ENCODE measurements at places on chromosomes 2 and 18.

GRCh38 chr2:70536517-70537055 lies 17.0 kb downstream of the TGFA start:
- DNase-seq: no peak

GRCh38 chr2:176885661-176886060 lies 326.9 kb upstream of the HNRNPA3 start:
- DNase-seq: no peak

GRCh38 chr2:25072606-25073005 lies 30.7 kb downstream of the EFR3B start:
- DNase-seq: no peak

DNA sequence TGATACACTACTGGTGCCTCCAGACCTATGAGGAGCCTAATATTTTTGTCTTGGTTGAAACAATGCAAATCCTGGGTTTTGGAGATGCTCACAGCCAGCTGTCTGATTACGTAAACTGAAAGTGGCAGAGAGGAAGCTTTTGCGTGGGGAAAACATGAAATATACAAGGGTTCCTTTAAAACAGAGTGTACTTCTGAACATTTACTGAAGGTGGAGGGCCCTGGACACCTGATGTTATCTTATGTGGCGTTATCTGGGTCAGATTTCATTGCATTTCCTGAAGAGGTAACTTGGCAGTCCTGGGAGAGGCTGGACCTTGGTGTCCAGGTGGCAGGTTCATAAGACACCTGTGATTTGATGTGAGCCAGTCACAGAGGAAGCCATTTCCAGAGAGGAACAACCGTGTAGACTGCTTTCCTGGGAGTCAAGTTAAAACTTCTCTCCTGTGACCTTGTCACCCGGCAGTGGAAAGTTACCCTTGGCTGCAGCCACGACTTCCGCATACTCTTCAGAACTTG lies 105.0 kb downstream of the NEDD4L start:
- DNase-seq: no peak

- no peak for DNase-seq
These were observed 203.3 kb upstream of the NT5C1B start for GRCh38 chr2:18792684-18793083.

Data from activated gamma-delta T cell treated with Interleukin-2 at 50 U/mL for 16 hours (primary cell).